ENCODE measurements at places on chromosomes 6 and 20.

DNA sequence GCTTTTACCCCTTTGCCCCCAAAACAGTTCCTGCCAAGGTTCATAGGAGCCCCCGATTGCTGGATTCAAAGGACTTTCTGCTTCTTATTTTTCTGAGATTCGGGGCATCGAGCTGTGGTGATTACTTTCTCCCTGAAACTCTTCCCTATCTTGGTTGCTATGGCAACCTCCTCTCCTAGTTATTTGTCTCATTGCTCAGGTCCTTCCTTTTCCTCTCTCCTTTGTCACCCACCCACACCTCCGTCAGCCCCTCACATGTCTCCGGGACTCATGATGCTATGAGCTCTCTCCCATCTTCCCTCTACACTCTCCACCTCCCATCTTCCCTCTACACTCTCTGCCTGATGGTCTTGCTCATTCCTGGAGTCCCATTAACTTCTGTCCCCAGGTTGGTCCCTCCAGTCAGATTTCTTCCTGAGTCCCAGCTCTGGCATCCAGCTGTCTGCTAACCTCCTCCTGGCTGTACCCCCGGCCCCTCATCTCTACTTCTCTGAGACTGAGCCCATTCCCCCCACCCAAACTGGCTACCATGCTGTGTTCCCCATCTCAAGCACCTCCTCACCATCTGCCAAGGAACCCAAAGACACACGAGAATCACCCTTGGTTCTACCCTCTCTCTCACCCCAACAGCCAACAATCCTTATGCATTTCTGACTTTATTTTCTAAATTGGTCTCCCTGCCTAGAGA lies 30.2 kb upstream of the NNAT start:
- DNase-seq: no peak

GRCh38 chr6:43869079-43869710 lies 99.2 kb downstream of the VEGFA start:
- no peak for DNase-seq

GRCh38 chr6:92820601-92821000 lies 598.8 kb downstream of the EPHA7 start:
- DNase-seq: no peak

GRCh38 chr6:137365707-137366437 lies 128.3 kb downstream of the OLIG3 start:
- no peak for DNase-seq

DNA sequence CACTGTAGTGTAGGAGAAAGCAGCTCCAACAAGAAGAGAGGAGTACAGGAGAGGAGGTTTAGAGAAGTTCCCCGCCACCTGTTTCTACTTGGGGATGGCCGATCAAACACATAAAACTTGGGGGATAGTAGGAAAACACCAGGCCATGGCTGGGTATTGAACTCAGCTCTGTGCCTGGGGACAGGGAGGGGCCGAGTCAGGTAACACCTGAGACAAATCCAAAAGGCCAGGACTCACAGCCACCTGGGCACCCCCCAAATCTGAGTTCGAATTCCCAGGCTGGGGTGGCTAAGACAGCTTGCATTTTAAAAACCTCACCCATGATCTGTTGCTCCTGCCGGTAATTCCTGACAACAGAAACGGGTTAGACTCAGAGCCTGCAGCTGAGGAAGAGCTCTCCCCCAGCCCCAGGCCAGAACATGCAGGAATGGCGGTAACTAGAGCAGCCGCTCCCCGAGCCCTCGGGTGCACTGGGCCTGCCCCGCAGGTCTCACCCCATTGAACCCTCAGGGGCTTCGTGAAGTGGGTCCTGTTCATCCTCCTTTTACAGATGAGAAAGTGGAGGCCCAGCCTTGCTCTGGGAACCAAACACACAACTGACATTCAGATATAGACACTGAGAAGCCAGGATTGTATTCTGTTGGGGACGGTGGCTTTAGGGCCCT lies 61.0 kb downstream of the TCP11 start:
- DNase-seq: no peak

DNA sequence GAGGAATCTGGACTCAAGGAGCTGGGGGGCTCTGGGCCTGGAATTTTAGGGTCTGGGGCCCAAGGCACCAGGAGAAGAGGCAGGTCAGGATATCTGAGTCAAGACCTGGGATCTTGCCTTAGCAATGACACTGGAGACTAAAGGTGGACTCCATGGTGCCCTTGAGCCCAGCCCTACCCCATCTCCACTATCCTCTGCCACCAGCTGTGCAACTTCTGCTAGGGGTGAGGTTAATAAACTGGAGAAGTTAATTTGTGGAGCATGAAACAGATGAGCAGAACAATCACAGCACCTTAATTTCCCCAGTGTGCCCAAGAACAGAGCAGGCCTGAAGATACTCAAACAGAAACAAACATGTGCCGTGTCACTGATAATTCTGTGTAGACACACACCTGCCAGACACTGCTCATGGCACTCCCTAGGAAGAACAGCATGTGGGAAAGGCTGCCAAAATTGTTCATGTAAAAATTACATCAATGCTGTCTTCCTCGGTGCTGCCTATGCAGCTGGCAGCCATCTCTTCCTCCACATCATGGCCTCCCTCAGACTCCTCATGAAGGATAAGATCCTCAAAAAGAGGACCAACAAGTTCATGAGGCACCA lies 3.2 kb downstream of the HLA-DPB1 start:
- DNase-seq: no peak

GRCh38 chr20:52536841-52537400 lies 345.3 kb upstream of the ZFP64 start:
- no peak for DNase-seq

DNA sequence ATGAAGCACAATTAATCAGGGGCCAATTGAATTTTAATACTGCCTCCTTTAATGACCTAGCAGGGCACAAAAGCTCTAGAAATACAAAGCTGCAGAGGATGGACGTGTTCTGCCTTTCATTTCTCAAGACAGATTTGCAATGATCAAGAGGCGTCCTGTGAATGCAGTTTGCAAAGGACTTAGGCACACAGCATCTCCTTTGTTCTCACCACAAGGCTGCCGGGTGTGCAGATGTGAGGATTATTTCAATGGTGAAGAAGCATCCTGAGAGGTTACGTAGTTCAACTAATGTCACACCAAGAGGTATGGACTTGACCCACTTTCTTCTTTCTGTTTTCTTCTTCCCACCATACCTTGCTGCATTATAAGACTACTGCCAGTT lies 42.9 kb upstream of the SPTLC3 start:
- DNase-seq: no peak

- peak; percentile 37 for DNase-seq
Measured at GRCh38 chr20:40286975-40287531, 402.0 kb downstream of the MAFB start.

- no peak for DNase-seq
Measured at GRCh38 chr6:42295677-42296076, 78.0 kb upstream of the MRPS10 start.

DNA sequence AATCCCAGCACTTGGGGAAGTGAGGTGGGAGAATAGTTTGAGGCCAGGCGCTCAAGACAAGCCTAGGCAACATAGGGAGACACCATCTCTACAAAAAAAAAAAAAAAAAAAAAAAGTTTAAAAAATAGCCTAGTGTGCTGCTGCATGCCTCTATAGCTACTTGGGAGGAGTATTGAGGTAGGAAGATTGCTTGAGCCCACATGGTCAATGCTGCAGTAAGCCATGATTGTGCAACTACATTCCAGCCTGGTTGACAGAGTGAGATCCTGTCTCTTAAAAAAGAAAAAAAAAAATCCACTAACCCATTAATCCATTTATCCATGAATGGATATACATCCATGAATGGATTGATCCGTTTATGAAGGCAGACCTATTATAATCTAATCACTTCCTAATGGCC lies 1064.6 kb upstream of the EYS start:
- no peak for DNase-seq

DNA sequence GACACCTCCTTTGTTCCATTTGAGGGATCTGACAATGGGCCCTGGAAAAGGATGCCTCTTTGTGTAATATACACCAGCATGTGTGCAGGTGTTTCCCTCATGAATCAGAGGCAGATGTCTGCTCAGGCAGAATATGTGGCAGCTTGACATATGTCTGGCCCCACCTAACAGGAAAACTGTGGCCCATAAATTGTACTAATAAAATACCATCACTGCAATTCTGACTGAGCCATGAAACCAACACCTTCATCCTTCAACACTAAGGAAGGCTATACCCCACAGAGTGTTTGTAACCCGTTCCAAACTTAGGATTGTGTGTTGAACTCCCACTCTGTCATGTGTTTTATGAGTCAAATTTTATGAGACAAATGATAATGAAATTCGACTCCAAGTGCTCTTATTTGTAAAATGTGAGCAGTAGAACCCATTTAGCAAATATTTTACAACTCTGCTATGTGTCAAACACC lies 22.7 kb downstream of the LAMA4 start:
- DNase-seq: peak; percentile 95

DNA sequence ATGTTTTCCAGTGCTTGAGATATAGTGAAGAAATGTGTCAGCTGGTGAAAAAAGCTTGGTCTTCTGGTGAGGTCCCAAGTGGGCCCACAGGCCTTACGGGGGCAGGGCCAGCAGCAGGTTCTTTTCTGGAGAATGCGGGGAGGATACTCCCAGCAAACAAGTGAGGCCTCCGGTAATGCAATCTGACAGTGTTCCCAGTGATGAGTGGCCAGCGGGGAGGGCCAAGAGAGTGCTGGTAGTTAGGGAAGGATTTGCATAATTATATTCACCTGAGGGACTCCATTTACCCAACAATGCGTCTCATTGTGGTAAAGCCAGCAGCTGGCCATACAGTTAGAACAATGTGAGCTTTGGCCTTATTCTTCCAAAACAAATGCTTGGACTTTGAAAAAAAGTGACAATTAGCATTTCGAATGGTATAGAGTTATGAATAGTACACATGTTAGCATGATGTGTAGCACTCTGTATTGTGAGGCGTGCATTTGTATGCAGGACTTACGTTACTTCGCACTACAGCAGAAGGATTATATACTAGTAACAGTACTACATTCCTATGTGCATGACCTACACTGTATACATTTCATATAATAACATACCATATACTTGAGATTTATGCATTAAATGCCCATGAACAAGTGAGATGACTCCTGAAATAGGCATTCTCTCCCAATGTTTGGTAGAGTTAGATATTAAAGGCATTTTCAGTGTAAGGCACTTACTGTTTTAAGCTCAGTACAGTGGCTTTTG lies 69.8 kb downstream of the MYB start:
- DNase-seq: no peak

GRCh38 chr20:54140927-54141566 lies 32.7 kb downstream of the CYP24A1 start:
- no peak for DNase-seq

DNA sequence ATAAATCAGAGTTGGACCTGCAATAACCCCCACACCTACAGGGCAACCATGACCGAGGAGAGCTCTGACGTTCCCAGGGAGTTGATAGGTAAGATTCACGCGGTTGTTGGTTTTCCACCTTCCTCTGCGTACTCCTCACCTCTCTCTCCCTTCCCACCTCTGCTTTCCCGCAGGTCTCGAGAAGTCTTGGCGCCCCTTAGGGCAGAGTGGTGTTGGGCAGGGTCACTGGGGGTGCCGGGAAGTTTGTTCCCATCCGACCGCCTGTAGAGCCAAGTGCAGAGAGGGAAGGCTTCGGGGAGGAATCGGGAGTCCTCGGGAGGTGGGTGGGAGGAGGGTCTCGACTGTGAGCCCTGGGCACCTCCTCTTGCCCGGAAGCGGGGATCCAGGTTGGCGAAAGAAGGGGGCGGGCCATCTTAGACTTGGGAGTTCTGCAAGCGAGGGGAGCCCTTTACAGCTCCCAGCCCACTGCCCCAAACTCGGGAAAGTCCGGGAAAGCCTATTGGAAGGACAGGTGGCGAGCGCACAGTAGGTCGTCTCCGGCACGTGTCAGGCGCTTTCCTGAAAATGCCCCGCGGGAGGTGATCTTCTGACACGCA lies 672 bp downstream of the CARMIL1 start:
- DNase-seq: no peak

- peak; percentile 88 for DNase-seq
Measured at GRCh38 chr6:125793863-125794262, 3.1 kb downstream of the NCOA7 start.

DNA sequence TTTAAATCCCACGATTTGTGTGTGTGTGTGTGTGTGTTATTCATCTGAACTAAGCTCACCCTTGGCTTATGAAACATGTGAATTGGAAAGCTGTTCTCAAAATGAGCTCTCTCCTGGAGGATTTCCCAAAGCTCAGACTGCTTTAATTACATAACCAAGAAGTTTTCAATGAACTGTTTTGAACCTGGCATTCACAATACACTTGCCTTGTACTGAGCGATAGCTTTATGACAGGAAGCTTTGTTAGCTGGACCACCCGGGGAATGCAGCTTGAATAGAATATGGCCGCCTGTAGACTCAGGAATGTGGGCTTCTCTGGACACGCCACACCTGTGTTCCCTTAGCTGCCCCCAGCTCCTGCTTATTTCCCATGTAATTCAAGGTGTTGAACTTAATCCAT lies 71.4 kb upstream of the PREP start:
- no peak for DNase-seq

DNA sequence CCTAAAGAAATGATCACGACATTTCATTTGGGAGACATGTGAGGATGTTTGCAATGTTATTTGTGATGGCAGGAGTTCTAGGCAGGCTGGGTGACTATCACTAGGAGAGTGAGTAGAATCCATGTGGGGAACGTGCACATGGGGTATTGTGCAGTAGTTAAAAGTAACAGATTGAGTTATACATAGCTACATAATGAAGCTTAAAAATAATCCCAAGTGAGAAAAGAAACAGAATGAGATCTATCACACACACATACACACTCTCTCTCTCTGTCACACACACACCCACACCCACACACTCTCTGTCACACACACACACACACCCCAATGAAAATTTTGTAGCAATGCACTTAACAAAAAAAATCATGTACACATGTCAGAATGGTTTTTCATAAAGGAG lies 218.7 kb upstream of the ARG1 start:
- no peak for DNase-seq

DNA sequence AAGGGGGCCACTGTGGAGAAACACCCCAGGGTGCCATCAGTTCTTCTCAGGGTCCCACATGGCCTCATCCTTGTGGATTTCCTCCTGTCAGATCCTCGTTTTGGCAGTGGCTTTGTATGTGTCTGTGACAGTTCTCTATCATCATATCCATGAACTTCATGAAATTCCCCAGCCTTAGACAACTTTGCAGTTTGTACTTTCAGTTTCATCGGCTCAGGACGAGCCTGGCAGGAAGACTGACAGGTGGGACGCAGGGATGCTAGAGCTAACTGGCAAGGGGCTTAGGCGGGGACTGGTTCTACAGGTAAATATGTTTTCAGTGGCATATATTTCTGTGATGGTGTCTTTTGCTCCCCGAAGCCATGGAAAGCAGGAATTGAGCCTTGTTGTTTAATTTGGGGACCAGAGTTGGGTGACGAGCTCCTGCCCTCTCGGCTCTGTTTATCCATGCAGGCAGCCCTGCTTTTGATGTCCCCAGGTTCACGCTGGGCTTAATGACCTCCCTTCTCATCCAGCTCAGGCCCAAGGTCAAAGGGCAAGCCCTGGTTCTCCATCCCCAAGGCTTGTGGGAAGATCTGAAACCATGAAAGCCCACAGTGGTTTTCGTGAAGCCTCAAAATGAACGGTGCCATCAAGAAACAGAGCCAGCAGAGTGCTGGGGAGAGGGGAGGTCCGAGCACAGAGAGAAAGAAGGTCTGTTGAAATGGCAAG lies 11.2 kb downstream of the SDCBP2 start:
- DNase-seq: no peak

GRCh38 chr6:16735014-16735413 lies 26.2 kb downstream of the ATXN1 start:
- no peak for DNase-seq
